ENCODE measurements at places on chromosomes 5 and 9.

DNA sequence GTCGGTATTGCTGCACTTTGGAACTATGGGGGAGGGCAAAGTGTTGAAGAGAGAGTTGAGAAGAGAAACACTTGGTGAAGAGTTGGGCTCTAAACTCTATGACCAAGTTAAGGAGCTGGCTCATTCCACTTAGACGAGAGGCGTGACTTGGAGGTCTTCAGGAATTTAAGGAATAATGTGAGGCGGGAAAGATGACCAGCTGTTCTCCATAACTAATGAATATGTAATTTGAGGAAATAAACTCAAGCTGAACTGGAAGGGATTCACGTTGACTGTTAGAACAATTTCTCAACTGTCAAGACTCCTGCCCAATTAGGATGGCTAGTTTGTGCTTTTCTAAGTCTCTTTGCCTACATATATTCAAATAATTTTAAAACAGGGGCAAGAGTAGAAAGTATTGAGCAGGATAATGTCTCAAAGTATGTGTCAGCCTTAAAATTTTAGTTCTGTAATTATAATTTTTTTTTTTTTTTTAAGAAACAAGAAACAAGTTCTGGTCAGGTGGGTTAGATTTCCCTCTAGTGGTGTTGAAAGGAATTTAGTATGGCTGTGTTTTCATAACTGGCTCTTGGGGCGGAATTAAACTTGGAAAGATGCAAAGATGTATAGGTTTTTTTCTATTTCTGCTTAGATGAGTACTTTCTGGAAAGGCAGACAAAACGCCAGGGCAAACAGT is 33.4 kb downstream of the TMEM252 start:
- DNase-seq: no peak

DNA sequence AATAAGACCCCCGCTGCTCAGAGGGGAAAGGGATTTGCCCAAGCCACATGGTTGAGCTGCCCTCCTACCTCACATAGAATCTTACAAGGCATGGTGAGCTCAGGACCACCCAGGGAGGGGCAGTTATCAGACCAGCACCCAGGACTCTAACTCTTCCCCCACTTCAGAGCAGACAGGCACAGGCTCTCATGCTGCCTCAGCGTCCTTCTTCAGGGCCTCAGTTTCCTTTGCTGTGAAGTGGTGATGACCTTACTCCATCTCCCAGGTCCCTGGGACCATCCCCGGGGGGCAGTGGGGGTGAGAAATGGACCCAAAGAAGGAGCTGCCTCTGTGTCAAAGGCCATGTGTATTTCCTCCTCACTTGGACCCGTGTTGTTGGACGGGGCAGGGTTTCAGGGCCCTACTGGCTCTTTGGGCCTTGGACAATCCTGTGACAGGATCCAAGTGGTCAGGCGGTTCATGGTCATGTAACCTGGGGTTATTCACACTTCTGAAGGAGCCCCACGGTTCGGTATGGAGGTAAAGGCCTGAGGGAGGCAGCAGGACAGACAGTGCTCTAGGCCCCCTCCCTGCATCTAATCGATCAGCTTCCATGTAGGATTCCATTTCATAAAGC is 31.7 kb upstream of the CSF1R start:
- DNase-seq: no peak

DNA sequence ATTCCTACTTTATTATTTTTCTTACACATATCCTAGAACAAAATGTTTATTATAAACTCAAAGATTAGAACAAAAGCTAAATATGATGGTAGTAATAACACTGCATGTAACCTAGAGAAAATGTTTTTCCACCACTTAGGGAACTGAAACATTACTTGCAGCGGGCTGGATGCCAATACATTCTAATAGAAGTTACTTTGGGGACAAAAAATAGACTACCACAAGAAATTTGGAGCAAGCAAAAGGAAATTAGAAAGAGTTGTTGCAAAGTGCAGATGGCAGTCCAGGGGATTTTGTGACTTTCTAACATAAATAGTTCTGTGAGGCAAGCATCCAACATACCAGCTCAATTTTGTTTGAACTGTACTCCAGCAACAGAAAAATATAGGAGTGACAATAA is 255.3 kb upstream of the GRIN3A start:
- DNase-seq: no peak

DNA sequence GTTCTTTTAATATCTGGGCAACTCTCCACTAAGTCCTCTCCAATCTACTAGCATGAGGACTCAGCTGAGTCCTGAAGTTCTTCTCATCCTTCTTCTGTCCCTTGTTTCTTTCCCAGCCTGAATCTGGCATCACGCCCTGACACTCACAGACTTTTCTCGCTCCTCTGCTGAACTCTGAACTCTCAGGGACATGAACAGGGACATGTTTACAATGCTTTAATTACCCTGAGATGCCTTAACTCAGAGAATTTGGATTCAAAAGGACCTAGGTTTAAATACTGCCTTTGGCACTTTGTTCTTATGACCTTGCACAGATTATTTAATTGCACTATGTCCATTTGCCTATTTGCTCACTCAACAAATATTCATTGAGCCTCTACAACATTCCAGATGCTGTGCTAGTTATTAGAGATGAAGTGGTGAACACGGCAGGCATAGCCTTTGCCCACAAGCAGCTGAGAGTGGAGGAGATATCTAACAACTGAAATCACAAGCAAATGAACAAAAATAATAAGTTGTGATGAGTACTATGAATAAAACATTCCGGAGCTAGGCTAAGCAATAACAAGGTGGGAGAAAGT is 106.0 kb downstream of the ADRB2 start:
- DNase-seq: no peak

DNA sequence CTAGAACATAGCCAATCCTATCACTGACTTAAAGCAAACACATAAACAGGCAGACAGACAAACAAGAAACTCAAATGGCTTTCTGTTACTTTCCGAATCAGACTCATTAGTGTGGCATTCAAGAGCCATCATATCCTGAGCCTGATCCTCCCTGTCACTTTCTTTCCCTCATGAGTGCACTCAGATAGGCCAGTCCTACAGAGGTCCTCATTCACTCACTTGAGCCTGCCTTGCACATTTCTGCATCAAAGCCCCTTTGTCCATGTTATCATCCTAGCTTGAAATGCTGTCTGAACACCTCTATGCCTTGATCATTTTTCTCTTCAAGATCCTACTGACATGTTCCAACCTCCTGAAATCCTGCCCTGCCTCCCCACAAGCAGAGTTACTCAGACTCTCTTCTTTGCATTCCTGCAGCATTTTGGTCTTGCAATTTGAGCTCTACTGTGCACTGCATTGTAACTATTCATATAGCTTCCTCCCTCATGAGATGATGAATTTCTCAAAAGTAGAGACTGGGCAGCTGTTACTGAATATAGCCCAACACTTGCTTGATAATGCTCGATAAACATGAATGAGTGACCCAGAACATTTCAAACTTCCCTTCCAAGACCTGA is 126.9 kb downstream of the PALM2AKAP2 start:
- DNase-seq: no peak

GRCh38 chr9:116153765-116154333 is at the start of gene PAPPA:
TSS of gene PAPPA (plus strand) at chr9:116153791. CDS start at chr9:116154173, 382 bp downstream.
- DNase-seq: no peak

- DNase-seq: no peak
Observed at GRCh38 chr9:90095682-90096081, 490.9 kb downstream of the GADD45G start.

DNA sequence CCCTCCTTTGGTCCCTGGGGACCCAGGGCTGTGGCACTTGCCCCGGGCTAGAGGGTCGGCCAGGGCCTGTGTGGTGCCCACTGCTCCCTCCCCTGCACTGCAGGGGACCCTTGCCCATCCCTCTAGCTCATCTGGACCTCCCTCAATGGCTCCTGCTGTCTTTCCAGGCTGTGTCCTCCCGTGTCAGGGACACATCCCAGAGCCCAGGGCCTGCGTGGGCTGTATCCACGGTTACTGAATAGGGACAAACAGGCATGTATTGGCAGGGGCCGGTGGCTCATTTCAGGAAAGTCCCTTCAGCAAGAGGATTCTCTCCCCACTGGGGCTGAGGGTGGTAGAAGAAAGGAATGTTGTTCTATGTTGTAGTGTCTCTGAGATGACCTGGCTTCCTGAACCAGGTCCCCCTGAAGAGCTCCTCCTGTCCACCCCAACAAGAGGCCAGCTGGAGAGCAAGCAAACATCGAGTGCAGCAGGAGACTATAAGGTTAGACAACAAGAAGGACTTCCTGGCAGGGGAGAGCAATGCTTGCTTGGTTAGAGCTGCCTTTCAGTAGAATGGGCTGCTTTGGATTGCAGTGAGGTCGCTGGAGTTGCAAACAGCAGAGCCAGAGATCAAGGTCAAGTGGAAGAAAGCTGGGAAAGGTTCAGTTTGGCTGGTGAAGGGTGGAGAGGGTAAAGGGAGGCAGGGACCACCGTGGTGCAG is 1.0 kb upstream of the CRB2 start:
- no peak for DNase-seq

Data from stimulated activated CD8-positive, alpha-beta memory T cell treated with anti-CD3 and anti-CD28 coated beads, Interleukin-2, amount 100 ng/mL, for 48 hours (primary cell).